ENCODE measurements at places on chromosomes 13 and 19. TPM values are rescaled to one million over a fixed set of nuclear protein-coding genes. Genes with fewer than 3 reads are reported as not detected.

The OR7A5 gene
- total RNA-seq = not detected

The NCCRP1 gene
- not detected for total RNA-seq

The CD37 gene
- not detected for total RNA-seq

The ZNF582 gene
- total RNA-seq = 3.0 TPM

The KMT2B gene
- 51.0 TPM for total RNA-seq

The KLK12 gene
- total RNA-seq = not detected

The ZNF302 gene
- total RNA-seq = 27.7 TPM

- no peak for DNase-seq
Measured at GRCh38 chr19:16921766-16922591, 33.2 kb downstream of the F2RL3 start.

DNA sequence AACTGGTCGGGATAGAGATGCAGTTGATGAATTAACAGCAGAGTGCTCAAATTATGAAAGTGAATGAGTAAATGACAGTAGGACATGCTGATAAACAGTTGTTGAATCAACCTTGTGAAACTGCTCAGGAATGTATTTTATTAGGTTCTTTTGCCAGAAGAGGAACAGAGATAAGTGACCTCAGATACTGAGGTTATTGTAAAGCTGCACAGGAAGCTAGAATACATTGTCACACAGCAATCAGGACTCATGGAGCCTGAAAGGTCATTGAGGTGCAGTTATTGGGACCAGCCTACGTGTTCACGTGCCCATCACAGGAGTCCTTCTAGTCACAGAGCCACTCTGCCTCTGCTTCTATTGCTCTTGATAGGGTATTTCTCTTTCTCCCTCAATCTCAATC is 47.5 kb upstream of the MED4 start:
- DNase-seq = no peak

GRCh38 chr13:86757236-86757978 is 913.8 kb upstream of the SLITRK5 start:
- DNase-seq = no peak

DNA sequence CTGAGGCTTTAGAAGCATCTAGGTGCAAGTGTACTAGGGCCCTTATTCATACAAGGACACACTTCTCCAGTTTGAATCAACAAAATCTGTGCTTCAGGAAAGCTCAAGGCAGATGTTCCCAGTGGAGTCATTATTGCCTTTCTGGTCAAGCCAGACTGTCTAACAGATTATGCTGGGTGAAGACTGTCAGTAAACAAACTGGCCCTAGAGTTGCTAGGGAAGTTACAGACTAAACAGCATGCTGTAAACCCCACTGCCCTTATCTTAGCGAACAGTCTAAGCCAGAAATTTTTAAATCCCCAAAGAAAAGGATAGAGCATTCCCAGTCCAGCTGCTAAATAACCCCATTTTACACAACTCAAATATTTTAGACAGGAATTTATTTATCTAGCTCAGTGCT is 1701.3 kb upstream of the PRR20A start:
- DNase-seq = no peak
